Activated CD4-positive, alpha-beta T cell treated with anti-CD3 and anti-CD28 coated beads for 24 hours (primary cell): ENCODE measurements at places on chromosomes 1 and 21.

DNA sequence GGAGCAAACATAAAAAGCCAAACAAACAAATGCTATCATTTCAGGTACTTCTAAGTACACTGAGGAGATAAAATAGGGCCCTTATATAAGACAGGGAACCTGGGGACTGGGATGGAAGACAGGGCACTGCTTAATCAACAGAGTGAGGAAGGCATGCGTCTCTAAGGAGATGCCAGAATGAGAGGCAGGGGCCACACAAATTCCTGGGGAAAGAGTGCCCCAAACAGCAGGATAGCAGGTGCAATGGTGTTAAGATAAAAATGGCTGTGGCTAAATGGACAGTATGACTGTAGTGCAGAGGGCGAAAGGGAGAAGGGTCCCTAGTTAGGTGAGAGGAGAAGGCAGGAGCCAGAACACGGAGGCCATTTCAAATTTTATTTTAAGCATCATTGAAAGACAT, 113.9 kb downstream of the ZBTB18 start:
- no peak for DNase-seq

DNA sequence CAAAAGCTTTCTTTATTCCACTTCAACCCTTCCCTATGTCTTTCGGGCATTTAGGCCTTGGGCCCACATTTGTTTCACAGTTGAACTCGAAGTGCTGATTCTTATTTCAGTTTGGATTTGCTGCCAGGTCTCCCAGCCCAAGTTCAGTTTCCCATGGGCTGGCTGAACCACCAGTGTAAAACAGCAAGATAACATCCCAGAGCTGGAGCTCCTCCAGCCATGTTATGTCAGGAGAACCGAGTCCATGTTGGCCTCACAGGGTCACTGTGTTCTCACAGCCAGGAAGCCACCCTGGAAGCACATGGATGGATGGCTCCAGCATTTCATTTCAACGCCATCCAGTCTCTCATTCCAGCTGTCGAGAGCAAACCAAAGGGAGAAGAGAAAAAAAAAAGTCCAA, 45.2 kb upstream of the RXRG start:
- no peak for DNase-seq

- no peak for DNase-seq
Observed at GRCh38 chr1:180501865-180502360, 464 bp downstream of the ACBD6 start.

- no peak for DNase-seq
Observed at GRCh38 chr1:113191579-113192076, 118.6 kb downstream of the LRIG2 start.

DNA sequence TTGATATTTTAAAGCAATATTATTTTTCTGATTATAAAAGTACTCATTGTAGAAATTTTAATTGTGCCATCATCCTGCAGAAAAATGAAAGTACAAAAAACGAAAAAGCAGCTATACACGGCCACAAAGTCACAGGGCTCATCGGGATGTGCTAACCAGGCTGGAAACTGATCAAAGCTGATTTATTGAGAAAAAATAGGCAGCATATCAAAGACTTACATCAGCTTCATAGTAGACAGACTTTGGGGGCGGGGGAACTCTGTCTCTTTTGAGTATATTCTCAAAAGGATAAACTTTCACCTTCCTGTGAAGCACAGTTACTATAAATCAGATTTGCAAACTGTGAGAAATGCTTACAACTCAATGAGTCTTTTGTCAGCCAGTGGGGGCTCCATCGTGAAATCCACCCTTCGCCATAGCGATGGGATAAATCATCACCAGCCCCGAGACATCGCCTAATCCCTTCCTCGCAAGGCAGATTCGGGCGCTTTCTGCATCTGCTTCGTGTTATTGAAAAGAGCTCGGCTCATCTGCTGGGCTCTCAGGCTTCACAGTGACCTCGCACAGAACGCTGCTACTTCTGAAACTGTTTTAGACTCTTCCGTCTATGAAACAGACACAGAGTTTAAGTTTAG, 69.2 kb upstream of the ERG start:
- DNase-seq, result no peak

GRCh38 chr1:230698130-230698529, 15.8 kb downstream of the AGT start:
- no peak for DNase-seq

DNA sequence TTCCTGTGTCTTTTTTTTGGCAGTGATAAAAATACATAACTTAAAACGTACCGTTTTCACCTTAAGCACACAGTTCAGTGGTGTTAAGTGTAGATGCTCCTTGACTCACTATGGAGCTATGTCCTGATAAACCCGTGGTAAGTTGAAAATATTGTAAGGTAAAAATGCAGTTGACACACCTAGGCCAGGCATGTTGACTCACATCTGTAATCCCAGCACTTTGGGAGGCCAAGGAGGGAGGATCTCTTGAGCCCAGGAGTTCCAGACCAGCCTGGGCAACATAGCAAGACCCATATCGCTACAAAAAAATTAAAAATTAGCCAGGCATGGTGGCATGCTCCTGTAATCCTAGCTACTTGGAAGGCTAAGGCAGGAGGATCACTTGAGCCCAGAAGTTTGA, 73.6 kb upstream of the COG2 start:
- no peak for DNase-seq

DNA sequence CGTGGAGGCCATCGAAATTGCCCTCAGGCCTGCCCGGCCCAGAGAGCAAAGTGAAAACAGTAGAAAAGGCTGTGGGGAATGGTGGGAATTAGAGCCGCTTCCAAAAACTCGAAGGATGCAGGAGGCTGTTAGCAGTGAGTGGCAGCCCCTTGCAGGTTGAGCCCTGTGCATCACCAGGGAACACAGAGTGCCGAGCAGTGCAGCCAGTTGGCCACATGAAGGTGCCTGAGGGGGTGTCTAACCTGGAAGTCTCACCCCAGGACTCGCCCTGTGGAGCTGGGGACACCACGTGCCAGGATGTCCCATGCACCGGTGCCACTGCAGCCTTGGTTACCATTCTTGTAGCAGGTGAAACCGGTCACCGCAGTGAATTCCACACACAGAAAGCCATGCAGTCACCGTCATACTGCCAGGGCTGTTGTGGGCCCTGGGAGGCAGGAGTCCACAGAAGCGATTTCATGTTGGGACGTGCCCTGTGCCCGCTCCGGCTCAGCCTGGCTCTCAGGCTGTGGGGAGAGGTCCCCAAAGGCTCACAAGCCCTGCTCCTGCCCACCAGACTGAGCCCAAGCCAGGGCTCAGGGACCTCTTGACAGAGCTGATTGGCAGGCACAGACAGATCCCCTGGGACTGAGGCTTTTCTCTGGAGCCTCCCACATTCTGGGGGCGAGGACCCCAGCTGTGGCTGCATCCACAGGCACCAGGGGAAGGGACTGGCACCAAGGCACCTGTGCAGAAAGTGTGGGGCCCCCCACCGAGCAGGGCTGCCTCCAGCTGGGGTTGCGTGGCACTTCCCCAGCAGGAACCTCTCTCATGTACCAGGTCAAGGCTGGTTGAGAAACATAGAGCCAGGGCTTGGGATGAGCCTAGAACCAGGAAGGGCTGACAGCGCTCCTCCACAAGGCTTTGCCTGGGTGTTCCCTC, 16.7 kb upstream of the ACTRT2 start:
- DNase-seq, result no peak

DNA sequence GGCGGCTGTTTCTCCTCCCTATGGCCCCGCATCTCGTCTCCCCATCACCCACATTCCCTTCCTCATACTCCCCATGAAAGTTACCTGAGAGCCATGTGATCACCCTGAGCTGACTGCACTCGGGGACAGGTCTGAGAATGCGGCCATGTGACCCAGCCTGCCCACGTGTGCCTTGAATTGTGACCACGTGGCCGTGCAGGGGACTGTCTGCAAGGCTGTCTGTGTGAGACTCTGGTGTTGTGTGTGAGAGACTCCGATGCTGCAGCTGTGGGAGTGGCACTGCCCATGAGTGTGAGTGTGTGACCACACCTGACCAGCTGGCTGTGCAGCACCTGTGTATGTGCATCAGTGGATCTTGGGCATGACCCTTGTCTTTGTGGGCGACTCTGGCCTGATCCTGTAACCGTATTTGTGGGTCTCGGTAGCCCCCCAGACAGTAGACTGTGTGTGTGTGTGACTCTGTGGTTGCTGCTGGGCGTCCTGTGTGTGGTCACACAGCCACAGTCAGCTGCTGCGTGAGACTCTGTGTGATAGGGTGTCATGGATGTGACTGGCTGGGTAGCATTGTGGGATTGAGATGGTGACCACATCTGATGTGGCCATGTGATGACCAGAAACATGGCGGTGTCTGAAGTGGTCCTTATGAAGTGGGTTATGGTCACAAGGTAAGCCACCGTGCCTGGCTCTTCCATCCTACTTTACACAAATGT, 56.8 kb upstream of the KDM4A start:
- DNase-seq, result no peak

DNA sequence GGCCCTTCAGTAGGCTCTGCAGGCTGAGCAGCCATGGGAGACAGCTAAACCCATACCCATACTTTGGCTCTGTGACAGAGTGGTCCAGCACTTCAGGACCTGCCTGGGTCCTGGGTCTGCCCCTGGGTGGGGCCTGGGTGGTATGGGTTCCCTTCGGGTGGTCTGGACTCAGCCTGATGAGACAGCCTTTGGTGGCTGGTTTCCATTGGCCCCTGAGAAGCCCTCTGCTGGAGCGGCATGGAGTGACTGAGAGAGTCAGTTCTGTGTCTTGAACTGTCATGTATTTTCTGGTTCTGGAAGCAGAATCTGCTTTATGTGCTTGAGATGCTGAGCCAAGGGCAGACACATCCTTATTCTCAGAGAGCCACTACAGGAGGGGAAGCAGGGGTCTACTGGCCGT, 31.3 kb upstream of the KCNA2 start:
- no peak for DNase-seq

GRCh38 chr21:24183077-24183476, 1424.2 kb downstream of the MRPL39 start:
- DNase-seq, result no peak

- DNase-seq, result peak; percentile 1
Observed at GRCh38 chr1:213761845-213762407, 225.8 kb upstream of the PROX1 start.

- no peak for DNase-seq
Observed at GRCh38 chr1:194293851-194294405, 1107.5 kb upstream of the B3GALT2 start.

- DNase-seq, result no peak
Observed at GRCh38 chr1:85560305-85560704, 20.3 kb upstream of the CCN1 start.

GRCh38 chr1:161200421-161200991, 1.7 kb upstream of the ADAMTS4 start:
- DNase-seq, result no peak

DNA sequence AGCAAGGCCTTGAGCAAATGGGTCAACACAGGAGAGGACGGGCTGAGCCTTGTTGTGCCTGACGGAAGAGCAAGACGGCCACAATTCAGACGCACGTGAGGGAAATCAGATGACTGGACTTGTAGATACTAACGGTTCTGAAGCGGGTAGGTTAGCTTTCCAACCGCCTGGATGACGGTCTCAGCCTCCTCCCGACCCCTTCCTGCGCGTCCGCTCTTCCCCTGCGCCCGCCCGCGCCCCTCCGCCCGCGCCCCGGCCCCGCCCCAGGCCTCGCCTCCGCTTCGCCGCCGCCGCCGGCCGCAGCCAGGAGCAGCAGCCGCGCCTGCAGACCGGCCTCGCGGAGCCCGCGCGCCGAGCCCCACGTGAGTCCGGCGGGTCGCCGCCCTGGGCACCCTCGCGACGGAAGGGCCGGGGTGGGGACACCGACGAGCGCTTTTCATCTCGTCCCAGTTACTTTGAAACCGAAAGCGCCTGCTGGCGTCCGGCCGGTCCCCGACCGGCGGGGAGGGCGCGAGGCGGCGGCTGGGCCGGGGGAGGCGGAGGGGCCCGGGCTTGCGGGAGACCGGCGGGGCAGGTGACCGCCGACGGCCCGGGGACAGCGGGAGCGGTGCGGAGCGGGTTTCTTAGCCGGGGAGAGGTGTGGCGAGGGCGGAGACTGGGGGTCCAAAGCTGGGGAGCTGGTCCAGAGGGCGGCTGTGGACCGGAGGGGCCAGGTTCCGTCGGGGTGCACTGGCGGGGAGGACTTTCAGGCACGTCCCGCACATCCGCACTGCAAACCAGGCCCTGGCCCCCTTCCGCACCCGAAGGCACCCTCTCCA, at the start of gene TRAF5:
TRAF5 (plus strand) TSS at position 306 of the 818 bp plus-strand sequence. CDS start 26,407 bp downstream, outside the sequence.
- DNase-seq, result no peak

GRCh38 chr21:35896060-35896459, 164.3 kb downstream of the SETD4 start:
- no peak for DNase-seq
